ENCODE measurements at places on chromosomes 6 and 20. TPM values are rescaled to one million over a fixed set of nuclear protein-coding genes. Genes with fewer than 3 reads are reported as not detected.

The LHFPL5 gene
- not detected for total RNA-seq

The TFAP2A gene
- total RNA-seq, result 0.43 TPM

GRCh38 chr6:143822584-143823024, 20.5 kb upstream of the LTV1 start:
- no peak for DNase-seq

DNA sequence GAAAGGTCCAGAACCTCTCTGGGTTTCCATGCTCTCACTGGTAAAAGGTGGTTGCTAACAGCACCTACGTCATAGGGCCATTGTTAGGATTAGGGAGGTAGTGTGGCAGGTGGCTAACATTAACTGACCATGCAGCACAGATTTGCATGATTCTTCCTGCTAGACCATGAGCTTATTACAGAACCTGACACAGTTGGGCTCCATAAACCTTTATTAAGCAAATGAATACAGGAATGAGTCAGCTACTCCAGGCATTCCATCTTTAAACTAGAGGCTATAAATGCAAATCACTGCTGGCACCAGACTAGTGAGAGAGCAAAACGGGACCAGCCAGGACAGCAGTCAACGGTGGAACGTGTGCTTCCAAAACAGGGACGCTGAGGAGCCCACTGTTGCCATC, 440.1 kb downstream of the PTPRT start:
- no peak for DNase-seq

DNA sequence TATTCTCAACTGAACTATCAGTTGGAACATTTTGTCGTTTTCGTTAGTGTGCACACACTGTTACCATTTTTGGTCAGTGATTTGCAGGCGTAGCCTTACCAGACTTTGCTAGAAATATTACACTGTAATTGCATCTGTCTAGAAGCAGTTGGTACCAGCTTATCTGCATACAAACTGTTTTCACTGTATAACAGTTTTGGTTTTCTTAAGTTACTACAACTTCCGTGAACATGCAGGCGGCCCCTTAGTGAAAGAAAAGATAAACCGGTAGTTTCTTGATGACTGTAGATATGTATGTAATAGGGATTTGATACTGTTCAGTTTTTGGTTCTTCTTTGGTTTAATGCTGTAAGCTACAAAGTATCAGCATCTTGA, 1.3 kb downstream of the DSTN start:
- no peak for DNase-seq

The ADGRG6 gene
- 2.9 TPM for total RNA-seq

DNA sequence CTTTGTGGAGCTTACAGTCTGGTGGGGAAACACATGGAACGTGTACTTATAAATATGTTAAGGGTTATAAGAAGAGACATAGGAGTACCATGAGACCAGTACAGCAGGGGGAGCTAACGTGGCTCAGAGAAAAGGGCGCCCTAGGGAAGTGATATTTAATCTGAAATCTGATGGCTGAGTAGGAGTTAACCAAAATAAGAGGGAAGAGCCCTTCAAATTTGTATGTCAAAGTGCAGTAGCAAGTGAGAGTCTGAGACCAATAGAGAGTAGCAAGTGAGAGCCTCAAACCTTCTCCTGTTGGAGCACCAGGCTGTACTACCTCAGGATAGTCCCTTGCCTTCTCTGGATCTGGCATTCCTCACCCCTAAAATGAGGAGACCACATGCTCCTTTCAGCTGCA, 6.1 kb upstream of the PKIG start:
- no peak for DNase-seq

DNA sequence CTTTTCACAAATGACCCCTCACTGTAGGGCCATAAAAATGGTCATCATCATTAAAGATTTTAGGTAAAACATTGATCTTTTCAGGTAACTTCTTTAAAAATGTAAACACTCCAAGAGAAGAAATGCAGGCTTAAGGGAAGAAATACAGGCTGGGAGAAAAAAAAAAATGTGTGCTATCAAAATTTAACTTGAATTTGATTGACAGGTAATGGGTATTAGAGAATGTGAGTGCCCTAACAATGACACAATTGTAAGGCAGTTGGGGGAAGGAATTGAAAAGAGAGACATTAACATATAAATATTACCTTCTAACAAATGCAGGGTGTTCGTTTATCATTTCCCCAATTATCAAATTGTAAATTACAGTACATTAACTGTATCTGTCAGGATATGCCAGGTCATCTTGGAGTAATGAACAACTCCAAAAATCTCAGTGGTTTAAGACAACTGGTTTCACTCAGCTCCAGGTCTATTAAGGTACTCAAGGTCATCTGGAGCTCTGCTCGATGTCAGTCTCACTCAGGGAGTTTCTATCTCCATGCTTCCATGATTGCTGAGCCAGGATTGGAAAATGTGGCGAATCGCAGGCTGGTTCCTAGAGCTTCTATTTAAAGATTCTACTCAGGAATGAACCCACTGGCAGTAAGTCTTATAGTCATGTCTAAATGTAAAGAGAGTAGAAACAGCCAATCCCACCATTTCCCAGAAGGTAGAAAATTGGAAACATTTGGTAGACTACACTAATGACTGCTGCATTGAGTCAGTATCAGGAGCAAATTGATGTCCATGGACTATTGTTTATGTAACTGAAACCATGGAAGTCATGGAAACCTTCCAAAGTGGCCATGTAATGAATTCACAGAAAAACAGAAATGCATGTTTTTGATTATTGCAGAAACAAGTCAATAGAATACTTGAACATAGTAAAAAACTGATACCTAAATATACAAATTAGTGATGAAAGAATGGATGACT, 55.6 kb downstream of the FRK start:
- no peak for DNase-seq

DNA sequence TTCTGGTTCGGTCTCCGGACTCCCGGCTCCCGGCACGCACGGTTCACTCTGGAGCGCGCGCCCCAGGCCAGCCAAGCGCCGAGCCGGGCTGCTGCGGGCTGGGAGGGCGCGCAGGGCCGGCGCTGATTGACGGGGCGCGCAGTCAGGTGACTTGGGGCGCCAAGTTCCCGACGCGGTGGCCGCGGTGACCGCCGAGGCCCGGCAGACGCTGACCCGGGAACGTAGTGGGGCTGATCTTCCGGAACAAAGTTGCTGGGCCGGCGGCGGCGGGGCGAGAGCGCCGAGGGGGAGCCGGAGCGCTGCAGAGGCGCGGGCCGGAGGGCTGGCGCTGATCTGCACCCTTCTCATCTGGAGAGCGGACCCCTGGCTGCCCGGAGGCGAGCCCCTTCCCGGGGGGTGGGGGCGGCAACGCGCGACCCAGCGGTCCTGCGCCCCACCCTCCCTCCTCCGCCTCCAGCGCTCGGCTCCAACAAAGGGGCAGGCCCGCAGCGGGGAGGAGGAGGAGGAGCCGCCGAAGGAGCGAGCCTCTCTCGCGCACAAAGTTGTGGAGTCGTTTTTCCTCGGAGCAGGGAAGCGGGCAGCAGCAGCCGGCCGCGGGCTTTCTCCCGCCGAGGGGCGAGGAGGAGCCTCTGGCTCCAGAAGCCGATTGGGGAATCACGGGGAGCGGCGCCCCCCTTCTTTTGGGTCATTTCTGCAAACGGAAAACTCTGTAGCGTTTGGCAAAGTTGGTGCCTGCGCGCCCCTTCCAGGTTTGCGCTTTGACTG, at the start of gene UTRN:
Gene UTRN, plus strand, starts transcription at position 553 of the 765 bp plus-strand sequence. CDS start 6,494 bp downstream, outside the sequence.
- DNase-seq, result peak; percentile 92

The MRPL14 gene
- 41.7 TPM for total RNA-seq

- no peak for DNase-seq
These were observed 33.9 kb upstream of the ULBP3 start for GRCh38 chr6:150102750-150103270.

- peak; percentile 62 for DNase-seq
These were observed 26.5 kb upstream of the RNF24 start for GRCh38 chr20:4041748-4042411.

DNA sequence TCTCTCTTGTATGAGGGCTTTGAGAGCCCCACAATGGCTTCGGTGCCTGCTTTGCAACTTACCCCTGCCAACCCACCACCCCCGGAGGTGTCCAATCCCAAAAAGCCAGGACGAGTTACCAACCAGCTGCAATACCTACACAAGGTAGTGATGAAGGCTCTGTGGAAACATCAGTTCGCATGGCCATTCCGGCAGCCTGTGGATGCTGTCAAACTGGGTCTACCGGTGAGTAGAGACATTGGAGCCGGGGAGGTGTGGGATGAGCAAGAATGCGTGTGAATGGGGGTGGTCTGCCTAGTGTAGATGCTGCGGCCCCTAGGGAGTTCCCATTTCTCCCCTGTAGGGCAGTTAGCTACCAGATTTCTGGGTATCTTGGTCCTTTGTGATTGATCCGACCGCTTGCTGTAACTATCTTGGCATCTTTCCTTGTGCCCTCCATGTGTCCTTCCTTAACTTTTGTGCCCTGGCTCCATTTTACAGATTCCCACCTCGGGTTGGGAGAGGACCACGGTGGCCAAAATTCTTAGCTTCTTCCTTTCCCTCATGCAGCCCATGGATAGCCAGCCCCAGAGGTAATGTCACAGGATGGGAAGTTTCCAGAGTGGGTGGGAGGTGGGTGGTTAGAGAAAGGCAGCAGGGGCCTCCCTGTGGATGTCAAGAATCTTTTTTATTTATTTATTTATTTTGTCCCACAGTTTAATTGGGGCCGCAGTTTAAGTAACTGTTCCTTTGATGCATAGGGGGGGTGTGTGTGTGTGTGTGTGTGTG, 6.3 kb downstream of the BRD2 start:
- DNase-seq, result no peak

The TP53RK gene
- 5.6 TPM for total RNA-seq
